IMR-90 (cell line): ENCODE measurements at places on chromosomes 4 and X. TPM values are rescaled to one million over a fixed set of nuclear protein-coding genes. Genes with fewer than 3 reads are reported as not detected.

The CC2D2A gene
- 16.7 and 20.8 TPM in 2 replicates for polyA plus RNA-seq

The RAB41 gene
- polyA plus RNA-seq = not detected in 2 replicates

The TRIM2 gene
- 15.9 and 16.0 TPM in 2 replicates for polyA plus RNA-seq

The GALNTL6 gene
- not detected in 2 replicates for polyA plus RNA-seq

The PDHA2 gene
- polyA plus RNA-seq = not detected in 2 replicates

The MAGED4 gene
- polyA plus RNA-seq = 49.1 and 51.7 TPM in 2 replicates

The FOXP3 gene
- 0.05 TPM in 1 of 2 replicates, not detected in the other for polyA plus RNA-seq

The USP17L20 gene
- polyA plus RNA-seq = not detected in 2 replicates

The GRIA3 gene
- not detected in 2 replicates for polyA plus RNA-seq

The GIMD1 gene
- polyA plus RNA-seq = 0.07 TPM in 1 of 2 replicates, not detected in the other

The PNCK gene
- polyA plus RNA-seq = 0.13 and 0.22 TPM in 2 replicates

The RIBC1 gene
- 0.31 and 0.39 TPM in 2 replicates for polyA plus RNA-seq

The ZCCHC18 gene
- polyA plus RNA-seq = 1.1 and 1.5 TPM in 2 replicates

The PLK4 gene
- 9.2 and 11.2 TPM in 2 replicates for polyA plus RNA-seq

The GABRG1 gene
- not detected in 2 replicates for polyA plus RNA-seq
